ENCODE measurements at places on chromosomes 5 and 9.

GRCh38 chr9:95127249-95128176 is 190.0 kb downstream of the FANCC start:
- peak; percentile 60 for DNase-seq

- DNase-seq = peak; percentile 81
Observed at GRCh38 chr5:104178829-104179456, 616.4 kb upstream of the NUDT12 start.

- no peak for DNase-seq
Observed at GRCh38 chr9:136539427-136540421, 6.1 kb downstream of the NOTCH1 start.

DNA sequence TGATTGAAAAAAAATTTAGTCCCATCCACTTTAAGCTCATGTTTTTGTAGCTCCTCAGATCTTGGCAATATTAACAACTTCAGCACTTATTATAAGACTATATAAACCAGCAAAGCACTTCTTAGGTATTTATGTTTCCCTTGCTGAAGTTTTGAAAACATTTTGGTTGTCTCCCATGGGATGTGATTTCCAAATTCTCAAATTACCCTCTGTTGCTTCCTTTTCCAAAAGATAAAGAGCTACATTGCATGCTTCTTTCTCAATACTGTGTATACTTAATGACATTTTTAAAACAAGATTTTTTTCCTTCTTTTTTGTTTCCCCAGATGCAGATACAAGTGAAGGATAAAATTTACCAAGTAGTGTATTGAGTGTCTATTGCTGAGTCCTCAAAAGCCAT is 567.1 kb downstream of the CSNK1G3 start:
- DNase-seq = no peak

- no peak for DNase-seq
Observed at GRCh38 chr5:181203777-181204112, 1.3 kb downstream of the TRIM7 start.

DNA sequence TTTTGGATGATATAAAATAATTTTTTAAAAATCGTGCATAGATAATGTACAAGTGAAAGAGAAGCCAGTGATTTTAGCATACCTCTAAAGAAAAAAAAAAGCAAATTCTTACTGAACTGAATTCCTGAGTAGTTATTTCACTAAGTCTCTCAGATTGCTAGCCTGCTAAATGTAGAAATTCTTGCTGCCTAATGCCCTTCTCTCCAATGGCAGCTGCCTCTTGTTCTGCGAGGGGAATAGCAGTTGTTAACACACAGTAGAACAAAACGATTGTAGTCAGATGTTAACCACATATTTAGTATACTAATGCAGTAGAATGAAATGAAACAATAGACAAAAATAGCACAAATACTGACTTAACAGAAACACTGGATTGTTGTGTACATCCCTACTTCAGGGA is 26.8 kb downstream of the SMAD5 start:
- no peak for DNase-seq

GRCh38 chr5:150639751-150640150 is 709 bp upstream of the SYNPO start:
- DNase-seq = no peak

DNA sequence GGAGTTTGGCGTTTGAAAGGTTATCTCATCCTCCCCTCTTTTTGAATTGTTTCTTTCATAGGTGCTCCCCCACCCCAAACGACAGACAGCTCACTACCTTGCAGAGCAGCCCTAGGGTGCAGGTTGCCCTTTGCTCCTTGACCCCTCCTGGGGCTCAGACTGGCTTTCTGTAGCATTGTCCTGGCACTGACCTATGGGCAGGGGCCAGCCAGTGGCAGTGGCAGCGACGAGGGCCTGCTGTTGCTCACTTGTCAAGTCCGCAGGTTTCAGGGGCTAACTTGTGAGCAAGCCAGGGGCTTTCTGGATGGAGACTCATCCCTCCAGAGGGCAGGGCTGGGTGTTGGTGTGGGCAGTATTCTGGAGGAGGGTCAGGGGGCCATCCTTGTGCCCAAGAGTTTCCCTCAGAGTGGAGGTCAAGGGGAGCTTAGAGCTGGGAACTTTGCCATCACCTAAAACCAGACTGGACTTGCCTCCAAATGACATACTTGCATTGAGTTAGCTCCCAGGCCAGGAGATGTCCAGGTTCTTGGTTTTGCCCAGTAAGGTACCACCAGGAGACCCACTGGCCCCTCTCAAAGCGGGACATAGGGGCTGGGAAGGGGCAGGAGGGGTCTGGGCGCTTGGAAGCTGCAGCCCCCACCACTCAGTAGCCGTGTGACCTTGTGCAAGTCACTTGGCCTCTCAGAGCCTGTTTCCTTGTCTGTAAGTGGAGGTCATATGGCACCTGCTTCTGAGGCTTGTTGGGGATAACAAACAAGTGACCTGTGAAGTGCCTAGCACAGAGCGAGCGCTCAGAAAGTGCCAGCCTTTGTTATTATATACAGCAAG is 53.5 kb upstream of the CDKN2AIPNL start:
- no peak for DNase-seq

DNA sequence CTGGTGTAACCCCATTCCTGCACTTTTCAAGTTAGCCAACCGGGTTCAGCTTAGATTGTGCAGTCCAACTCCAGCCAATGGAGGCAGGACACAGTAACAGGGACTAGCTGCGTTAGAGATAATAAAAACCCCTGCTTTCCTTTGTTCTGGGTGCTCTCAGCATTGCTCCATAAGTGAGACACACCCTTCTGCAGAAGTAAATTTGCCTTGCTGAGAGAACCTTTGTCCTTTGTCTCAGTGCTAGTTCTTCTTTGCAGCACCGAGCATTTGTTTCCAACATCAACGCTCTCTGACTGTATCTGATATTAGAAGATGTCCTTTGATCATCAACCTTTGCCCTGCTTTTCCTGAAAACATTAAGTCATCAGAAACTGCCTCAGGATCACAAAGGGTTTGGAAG is 169.5 kb upstream of the OR13F1 start:
- no peak for DNase-seq

DNA sequence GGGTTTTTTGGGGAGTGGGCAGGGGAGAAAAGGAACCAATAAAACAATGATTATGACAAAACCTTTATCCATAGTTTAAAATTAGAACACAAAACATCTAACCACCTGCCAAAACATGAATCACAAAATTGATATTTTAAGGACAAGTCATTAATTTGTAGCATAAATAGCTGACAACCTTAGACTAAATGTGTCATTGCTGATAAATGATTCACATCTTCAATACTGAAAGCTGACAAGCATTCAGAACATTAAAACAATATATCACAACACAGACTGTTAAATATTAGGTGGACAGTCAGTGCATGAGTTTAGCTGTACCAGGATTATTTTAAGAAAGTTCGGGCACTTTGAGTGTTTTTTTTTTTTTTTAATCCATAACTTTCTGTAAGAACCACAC is 71.5 kb downstream of the NR3C1 start:
- DNase-seq = no peak

DNA sequence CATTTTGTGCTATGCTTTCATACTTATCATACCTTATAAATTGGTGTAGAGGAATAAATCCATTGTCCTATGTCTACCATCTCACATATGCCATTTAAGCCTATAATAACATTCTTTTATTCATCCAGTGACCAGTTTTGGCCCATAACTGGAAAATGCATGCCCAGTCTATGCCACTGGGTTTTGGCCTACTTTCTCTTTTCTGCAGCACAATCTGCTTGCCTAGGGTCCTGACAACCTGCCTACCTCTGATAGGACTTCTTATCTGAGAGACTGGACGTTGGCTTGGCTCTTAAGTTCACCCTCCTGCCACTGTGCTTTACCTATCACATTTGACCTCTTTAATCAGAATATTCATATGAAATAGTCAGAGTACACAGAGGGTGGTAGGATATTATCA is 103.0 kb downstream of the PRR16 start:
- DNase-seq = no peak

DNA sequence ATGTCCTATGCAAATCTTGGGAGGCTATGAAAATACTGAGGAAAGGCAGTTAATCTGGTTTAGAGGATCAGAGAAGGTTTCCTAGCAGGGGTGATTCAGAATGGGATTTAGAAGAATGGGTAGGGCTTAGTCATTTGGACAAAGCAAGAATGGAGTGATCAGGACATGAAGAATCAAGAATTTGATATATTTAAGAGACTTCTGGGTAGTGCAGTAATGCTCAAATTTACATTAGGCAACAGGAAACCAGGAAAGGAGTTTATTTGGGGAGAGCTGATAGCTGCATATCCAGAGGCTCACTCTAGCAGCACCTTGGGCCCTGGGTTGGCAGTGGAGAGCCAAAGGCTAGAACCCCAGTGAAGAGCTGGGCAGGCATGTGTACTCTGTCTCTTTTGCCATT is 78.9 kb upstream of the PAPPA start:
- no peak for DNase-seq

DNA sequence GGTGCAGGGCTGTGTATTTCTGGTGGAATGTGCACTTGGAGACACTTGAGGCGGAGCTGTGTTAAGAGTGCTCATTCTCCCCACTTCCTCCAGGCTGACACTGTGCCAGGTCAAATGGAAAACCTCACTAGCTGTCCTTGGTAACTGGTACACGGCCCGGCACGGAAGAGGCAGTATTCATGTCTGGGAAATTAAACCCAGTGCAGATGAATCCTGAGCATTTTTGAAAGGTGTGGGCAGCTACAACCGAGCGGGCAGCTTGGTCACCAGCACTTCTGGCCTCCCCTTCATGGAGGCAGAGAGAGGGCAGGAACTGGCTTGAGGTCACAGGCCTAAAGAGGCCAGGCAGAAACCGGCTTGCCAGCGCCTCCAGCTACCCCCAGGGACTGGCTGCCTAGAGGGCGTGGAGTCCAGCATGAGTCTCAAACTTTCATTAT is 1.6 kb downstream of the CLPTM1L start:
- no peak for DNase-seq

DNA sequence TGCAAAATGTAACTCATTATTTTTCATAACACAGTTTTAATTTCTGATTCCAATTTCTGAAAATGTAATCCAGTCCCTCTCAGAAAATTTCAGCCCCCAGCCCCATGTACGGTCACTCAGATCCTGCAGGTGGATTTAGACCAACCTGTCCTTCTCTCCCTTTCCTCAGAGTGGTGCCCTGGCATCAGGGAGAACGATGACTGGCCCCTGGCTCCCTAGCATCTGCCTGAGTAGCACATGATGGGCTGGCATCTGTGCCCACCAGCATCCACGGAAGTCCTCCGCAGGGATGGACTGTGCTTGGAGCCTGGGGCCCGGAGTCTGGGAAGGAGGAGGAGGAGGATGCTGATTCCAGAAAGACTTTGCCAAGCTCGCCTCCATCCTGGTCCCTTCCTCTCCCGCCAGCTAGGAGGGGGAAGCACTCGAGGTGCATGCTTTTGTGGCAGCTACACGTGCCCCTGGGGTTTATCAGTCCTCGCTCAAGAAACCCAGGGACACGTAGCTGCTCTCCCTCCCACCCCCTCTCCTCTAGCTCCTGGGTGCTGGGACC is 54.4 kb upstream of the RUFY1 start:
- DNase-seq = no peak

- DNase-seq = no peak
Observed at GRCh38 chr9:92407818-92408217, 3.4 kb upstream of the OGN start.

DNA sequence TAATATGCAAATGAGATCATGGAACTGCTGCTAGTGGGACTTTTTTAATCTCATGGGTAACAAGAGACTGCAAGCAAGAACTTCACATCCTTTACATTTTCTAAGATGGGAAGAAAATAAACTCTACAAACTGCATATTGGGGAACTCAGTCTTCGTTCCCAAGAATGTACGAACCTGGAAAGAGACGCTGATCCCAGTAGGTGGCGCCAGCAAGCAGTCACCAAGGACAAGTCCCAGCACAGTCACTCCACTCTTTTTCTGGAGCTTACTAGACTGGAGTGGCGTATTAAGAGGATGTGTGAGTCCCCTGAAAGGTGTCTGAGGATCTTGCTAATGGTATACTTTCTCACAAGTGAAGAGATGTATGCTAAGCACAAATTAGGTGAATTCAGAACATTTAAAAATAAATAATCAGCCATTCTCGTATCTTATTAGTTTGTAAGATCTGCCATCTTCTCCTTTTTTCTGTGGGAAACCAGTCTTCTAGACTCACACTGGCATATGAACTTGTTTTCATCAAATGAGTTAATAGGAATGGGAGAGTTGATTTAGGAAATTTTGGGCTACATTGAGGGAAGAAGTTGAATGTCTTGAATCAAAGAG is 16.0 kb upstream of the PUM3 start:
- DNase-seq = peak; percentile 58

DNA sequence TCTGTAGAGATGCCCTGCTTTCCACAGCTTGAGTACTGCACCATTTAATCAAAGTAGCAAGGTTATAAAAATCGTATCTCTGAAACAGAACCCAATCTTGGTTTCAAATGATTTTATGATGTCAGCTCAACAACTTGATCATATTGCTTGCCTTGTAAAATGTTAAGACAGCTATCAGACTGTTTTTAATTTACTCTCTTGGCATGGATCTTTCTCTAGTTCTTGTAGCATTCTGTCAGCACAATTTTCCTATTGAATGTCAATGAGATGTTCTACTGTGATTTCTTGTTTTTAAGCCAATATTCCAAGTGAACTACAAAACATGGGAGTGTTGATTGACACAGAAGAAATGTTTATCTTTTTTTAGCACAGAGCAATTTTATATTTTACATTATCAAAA is 313.4 kb downstream of the CDH12 start:
- no peak for DNase-seq

GRCh38 chr5:75509956-75510355 is 1.5 kb downstream of the CERT1 start:
- DNase-seq = no peak

GRCh38 chr9:2180154-2180553 is 165.0 kb downstream of the SMARCA2 start:
- peak; percentile 34 for DNase-seq

GRCh38 chr5:122153774-122154173 is 24.4 kb downstream of the ZNF474 start:
- no peak for DNase-seq

GRCh38 chr5:58760222-58760621 is 177.3 kb downstream of the RAB3C start:
- no peak for DNase-seq

- DNase-seq = no peak
Observed at GRCh38 chr5:168128557-168128956, 162.9 kb upstream of the WWC1 start.

DNA sequence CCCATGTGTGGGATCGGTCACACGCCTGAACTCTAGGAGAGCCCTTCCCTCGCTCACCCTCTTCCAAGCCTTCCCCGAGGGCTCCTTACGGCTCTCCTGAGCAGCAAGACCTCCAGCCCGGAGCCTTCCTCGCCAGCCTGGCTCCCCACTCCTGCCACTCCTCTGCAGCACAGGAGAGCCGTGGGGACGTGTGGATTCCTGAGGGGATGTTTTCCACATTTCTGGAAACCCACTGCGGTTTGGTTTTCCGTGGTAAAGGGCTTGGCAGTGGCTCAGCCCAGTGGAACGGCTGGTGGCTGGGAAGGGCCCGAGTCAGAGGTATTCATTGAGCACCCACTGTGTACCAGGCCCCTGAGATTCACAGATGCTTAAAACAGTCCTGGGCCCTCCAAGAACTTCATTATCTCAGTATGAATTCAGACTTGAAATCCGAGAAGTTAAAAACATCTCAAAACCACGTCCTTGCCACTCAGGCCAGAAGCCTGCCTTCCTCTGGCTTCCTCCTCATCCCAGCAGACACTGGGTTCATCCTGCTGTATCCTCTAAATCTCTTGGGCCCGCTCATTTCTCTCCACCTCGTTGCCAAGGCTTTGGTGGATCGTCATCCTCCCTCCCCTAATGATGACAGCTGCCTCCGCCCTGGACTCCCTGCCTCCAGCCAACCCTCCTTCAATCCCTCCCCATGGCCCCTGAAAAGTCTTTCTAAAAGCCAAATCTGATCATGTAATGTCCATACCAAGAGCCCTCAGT is 109.6 kb downstream of the FGF18 start:
- DNase-seq = no peak
